Trophoblast cell (in vitro differentiated cells and primary cell): ENCODE measurements at places on chromosomes 11 and 22.

- H3K4me1 ChIP-seq: peaks cover 26% of the 10 kb centered on the region
- peak overlapping the region; percentile 12 for H3K27ac ChIP-seq
- H3K36me3 ChIP-seq: no peaks in the 10 kb centered on the region
Measured at GRCh38 chr11:12195768-12196167, 85.4 kb downstream of the MICAL2 start.

DNA sequence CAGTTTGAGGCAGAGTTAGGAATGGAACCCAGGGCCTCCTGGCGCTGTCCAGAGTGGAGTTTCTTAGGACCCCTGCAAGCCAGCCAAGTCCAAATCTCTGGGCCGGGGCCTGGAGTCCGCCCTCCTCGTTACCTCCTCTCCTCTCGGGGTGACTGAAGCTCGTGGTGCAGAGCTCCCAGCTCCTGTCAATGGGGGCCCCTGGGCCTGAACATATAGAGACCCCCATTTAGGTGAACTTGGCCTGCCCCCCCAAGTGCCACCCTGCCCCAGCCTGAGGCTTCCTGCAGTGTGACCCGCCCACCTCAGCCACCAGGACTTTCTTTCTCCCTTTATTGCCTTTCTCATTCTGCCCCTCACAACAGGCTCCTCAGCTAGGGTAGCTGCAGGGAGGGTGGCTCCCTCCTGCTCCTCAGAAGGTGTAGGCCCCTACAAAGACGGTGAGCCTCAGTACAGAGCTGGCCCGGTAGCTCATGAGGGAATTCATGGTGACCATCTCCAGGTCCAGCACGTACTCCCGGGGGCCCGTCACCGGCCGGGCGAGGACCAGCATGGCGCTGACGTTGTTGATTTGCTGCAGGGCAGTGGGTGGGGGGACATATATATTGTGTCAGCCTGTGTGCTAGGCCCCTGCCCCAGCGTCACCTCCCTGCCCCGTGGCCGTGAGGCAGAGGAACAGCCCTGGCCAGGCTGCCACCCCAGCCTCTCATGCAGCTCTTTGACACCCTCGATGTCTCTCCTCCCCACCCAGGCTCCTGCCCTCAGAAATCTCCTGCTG is 5.9 kb downstream of the EFEMP2 start:
- no peaks in the 10 kb centered on the region for H3K27me3 ChIP-seq
- DNase-seq: no peak
- H3K4me3 ChIP-seq: no peak overlapping the region
- H3K27ac ChIP-seq: no peak overlapping the region

- no peaks in the 10 kb centered on the region for H3K27me3 ChIP-seq
- H3K27ac ChIP-seq: no peak overlapping the region
- no peaks in the 10 kb centered on the region for H3K4me1 ChIP-seq
- no peak overlapping the region for H3K4me3 ChIP-seq
- H3K36me3 ChIP-seq: no peaks in the 10 kb centered on the region
- no peak for DNase-seq
Measured at GRCh38 chr22:46783721-46784120, 21.3 kb downstream of the TBC1D22A start.

GRCh38 chr11:63492441-63492840 is 1.5 kb upstream of the PLAAT5 start:
- no peak overlapping the region for H3K27ac ChIP-seq
- H3K4me1 ChIP-seq: peaks cover 7% of the 10 kb centered on the region
- no peaks in the 10 kb centered on the region for H3K27me3 ChIP-seq
- H3K36me3 ChIP-seq: no peaks in the 10 kb centered on the region

GRCh38 chr11:30344085-30344484 is 21.2 kb downstream of the ARL14EP start:
- no peak overlapping the region for H3K27ac ChIP-seq
- DNase-seq: no peak
- no peak overlapping the region for H3K4me3 ChIP-seq
- H3K36me3 ChIP-seq: no peaks in the 10 kb centered on the region
- H3K27me3 ChIP-seq: no peaks in the 10 kb centered on the region

DNA sequence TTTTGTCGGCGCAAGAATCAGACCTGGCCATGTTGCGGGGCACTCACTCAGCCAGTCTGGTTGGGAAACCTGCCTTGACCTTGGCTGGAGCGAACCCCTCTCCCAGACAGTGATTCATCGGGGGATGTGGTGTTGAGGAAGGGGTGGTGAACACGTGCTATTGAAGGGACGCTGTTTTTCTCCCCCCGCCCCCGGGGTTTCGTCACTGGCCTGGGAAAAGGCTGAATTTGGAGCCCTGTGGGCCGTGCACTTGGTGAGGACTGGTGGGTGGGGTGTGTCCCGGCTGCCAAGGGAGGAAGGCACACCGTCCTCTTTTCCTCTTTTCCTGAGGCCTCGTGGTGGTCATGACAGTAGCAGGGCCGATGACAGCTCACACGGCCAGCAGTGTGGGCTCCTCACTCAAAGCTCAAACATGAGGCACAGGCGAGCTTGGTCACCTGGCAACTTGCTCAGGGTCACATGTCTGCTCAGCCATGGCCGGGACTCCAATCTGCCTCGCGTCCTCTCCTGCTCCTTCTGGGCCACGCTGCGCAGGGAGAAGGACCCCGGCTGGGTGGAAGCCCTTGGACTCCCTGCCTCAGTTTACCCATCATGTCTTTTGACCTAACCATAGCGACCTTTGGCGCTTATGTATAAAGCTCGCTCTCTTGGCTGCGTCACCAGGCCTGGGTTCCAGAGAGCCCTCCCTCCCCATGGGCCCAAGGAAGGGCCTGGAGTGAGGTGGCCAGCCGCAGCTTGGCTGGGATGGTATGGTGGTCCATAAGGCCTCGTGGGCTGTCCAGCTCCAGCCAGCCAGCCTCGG is 49.4 kb downstream of the SMIM38 start:
- H3K4me1 ChIP-seq: no peaks in the 10 kb centered on the region
- H3K27ac ChIP-seq: no peak overlapping the region
- H3K27me3 ChIP-seq: no peaks in the 10 kb centered on the region
- DNase-seq: no peak
- no peak overlapping the region for H3K4me3 ChIP-seq

GRCh38 chr22:19962909-19963806 is 21.5 kb upstream of the TXNRD2 start:
- no peaks in the 10 kb centered on the region for H3K27me3 ChIP-seq
- peak; percentile 99 for DNase-seq
- H3K4me1 ChIP-seq: peaks cover 34% of the 10 kb centered on the region
- peak overlapping the region; percentile 59 for H3K27ac ChIP-seq
- H3K36me3 ChIP-seq: peaks cover under 1% of the 10 kb centered on the region

DNA sequence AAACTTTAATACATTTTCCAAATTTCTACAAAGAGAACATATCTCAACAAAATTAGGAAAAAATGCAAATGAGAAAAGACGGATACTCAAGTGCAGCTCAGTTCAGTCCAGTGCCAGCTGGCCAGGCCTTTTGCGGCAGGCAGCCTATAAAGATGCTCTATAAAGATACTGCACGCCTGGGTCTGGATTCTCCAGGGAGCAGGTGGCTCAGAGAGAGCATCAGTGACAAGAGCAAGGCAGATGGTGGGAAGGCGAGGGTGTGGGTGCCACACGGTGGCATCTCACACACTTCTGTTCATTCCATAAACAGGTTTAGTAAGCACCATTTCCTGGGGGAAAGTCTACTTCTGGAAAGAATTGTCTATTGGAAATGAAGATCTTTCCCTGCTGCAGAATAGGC is 18.1 kb upstream of the SCN3B start:
- no peaks in the 10 kb centered on the region for H3K36me3 ChIP-seq
- H3K27me3 ChIP-seq: no peaks in the 10 kb centered on the region
- no peak overlapping the region for H3K4me3 ChIP-seq
- no peaks in the 10 kb centered on the region for H3K4me1 ChIP-seq

DNA sequence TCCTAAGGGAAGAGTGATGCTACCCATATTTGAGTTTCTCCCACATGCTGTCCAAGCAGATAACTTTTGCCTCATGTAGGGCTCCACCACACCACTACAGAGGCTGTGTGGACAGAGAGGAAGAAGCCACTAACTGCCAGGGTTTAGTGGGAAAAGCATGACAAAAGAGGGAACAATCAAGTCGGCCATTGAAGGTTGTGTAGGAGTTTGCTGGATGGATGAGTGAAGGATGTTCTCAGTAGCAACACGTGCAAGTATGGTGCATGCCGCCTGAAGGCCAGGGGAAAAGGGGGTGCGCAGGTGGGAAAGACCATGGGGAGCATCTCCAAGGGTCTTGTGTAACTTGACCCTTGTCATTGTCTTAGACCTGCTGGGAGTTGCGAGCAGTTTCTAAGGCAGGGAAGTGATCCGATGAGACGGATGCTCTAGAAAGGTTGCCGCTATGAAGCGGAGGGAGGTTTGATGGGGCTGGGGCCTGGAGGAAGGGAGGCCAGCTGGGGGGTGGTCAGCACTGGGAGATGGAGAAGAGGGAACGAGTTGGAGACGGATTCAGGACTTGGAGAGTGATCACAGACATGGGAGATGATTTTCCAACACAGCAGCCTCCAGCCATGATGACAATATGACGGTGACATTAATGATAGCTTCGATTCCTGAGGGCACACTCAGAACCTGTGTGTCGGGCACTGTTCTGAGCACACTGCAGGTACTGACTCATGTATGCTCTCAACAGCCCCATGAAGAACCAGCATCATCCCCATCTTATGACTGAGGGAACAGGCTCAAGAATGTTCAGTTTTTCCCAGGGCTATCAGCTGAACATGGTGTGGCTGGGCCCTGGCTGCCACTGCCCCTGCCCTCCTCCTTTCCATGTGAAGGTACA is 53.7 kb downstream of the CD6 start:
- H3K27me3 ChIP-seq: no peaks in the 10 kb centered on the region
- H3K27ac ChIP-seq: no peak overlapping the region
- no peak for DNase-seq
- H3K4me1 ChIP-seq: peaks cover 6% of the 10 kb centered on the region

DNA sequence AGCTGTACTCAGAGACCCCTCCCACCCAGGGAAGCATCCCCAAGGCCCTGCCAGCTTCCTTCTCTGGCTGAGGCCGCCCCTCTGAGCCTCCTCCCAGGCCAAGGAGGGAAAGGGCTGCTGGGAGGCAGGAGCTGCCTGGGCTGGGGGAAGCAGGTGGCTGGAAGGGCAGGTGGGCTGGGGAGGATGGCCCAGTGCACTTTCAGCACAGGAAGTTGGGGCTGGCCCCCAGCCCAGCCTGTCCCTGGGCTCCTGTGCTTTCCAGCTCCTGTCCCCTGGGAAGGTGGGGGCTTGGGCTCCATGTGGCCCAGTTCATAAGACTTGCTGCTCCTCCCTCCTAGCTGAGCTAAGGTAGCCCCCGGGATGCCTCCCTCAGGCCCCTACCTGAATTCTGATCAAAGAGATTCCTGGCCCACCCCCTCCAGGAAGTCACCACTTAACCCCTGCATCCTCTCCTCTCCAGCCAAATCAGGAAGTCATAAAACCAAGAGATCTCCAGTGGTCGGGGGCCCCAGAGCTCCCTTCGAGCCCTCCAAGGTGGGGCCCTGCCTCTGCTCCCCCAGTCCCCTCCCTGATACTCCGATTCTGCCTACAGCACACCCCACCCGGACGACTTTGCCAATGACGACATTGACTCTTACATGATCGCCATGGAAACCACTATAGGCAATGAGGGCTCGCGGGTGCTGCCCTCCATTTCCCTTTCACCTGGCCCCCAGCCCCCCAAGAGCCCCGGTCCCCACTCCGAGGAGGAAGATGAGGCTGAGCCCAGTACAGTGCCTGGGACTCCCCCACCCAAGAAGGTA is 4.9 kb downstream of the PPP1CA start:
- H3K4me3 ChIP-seq: no peak overlapping the region
- no peak overlapping the region for H3K27ac ChIP-seq
- DNase-seq: no peak
- no peaks in the 10 kb centered on the region for H3K27me3 ChIP-seq
- H3K4me1 ChIP-seq: peaks cover 18% of the 10 kb centered on the region
- H3K36me3 ChIP-seq: peaks cover 50% of the 10 kb centered on the region

GRCh38 chr11:60858236-60858635 is 2.5 kb upstream of the PTGDR2 start:
- H3K36me3 ChIP-seq: peaks cover under 1% of the 10 kb centered on the region
- no peaks in the 10 kb centered on the region for H3K4me1 ChIP-seq
- DNase-seq: no peak
- no peak overlapping the region for H3K4me3 ChIP-seq
- no peaks in the 10 kb centered on the region for H3K27me3 ChIP-seq
- no peak overlapping the region for H3K27ac ChIP-seq

DNA sequence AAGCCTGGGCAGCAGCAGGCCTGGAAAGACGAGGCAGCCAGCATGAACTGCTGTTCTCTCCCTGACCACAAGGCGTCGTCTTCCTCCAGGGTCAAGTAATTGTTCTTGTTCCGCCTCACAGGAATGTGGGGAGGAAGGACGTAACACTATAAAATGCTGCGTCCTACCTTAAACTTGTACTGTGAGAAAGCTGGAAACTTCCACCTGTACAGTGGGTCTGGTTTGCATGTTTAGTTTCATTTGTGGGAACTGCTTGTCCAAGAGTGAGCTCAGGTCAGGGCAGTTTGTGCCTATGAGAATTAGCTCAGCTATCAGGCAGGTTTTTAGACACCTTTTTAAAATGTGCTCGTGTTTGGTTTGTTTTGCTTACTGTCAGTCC is 55.2 kb downstream of the PANX1 start:
- peak; percentile 86 for DNase-seq
- no peaks in the 10 kb centered on the region for H3K27me3 ChIP-seq
- peaks cover 8% of the 10 kb centered on the region for H3K36me3 ChIP-seq
- H3K4me3 ChIP-seq: no peak overlapping the region
- no peak overlapping the region for H3K27ac ChIP-seq

GRCh38 chr11:18493310-18493709 is 33.4 kb downstream of the TSG101 start:
- no peak overlapping the region for H3K27ac ChIP-seq
- peaks cover 8% of the 10 kb centered on the region for H3K36me3 ChIP-seq
- H3K27me3 ChIP-seq: no peaks in the 10 kb centered on the region
- no peak for DNase-seq
- peaks cover 9% of the 10 kb centered on the region for H3K4me1 ChIP-seq

- no peaks in the 10 kb centered on the region for H3K4me1 ChIP-seq
- no peaks in the 10 kb centered on the region for H3K27me3 ChIP-seq
- H3K4me3 ChIP-seq: no peak overlapping the region
- DNase-seq: no peak
- H3K27ac ChIP-seq: no peak overlapping the region
- no peaks in the 10 kb centered on the region for H3K36me3 ChIP-seq
Measured at GRCh38 chr11:65516135-65516968, 8.5 kb upstream of the SCYL1 start.

DNA sequence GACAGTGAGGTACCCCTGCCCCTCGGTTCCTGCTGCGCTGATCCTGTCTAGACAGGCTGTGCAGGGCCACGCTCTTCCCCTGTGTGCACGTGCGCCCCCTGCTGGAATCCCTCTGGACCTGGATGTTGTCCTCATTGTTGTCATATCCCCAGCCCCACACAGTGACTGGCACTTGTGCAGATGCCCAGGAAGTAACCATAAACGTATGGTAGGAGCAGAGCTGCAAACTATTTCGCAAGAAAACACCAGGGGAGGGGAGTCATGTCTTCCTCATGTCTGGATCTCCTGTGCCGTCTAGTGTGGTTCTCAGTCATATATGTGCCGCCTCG is 114.7 kb downstream of the CRYBB2 start:
- H3K4me3 ChIP-seq: no peak overlapping the region
- H3K4me1 ChIP-seq: no peaks in the 10 kb centered on the region
- no peak for DNase-seq
